ENCODE measurements at places on chromosomes 16 and 17.

GRCh38 chr16:19497176-19497575 lies 24.7 kb downstream of the GDE1 start:
- no peak for DNase-seq

DNA sequence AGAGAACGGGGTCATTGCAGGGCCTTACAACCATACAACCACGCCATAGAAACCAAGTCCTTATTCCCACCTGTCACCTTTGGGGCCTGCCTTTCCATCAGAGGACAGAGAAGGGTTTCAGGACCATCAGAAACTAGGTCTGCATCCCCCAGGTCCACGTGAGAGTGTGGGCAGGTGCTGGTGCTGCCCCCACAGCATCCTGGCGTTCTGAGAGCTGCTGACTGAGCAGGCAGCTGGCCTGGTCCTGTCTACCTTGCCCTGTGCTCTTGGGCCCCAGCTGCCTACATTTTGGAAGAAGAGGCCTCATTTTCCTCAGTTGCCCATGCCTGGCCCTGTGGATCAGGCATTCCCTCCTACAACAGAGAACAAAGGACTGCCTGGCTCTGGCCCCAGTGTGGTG lies 21.6 kb downstream of the ZNF276 start:
- DNase-seq: no peak

GRCh38 chr16:66614161-66614802 lies 9.8 kb downstream of the CMTM3 start:
- no peak for DNase-seq

- DNase-seq: no peak
These were observed 24.4 kb downstream of the TBX4 start for GRCh38 chr17:61476476-61477203.

- DNase-seq: no peak
These were observed 17.0 kb upstream of the RPRML start for GRCh38 chr17:46995841-46996571.

GRCh38 chr17:27553019-27553511 lies 77.9 kb upstream of the LGALS9 start:
- DNase-seq: no peak

DNA sequence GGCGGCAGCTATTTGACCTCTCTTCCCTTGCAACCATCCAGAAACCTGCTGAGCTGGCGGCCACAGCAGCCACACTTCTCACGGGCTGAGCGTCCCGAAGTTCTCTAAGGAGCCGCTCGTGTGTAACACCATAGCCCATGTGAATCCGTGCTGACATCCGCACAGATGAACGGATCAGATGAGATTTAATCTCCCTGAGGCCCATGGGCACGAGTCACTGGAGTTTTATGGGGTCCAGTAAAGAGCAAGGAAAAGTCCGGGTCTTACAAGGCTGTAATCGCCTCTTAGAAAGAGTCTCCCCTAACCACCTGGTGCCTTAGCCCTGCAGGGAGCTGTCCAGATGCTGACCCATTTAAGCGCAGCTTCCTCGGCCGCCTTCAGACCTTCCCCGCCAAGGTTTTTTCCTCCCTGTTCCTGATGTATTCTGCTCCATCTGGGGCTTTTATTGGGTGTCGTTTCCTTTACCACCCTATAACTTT lies 5.5 kb upstream of the CACNG5 start:
- no peak for DNase-seq

- no peak for DNase-seq
These were observed 16.5 kb downstream of the YPEL2 start for GRCh38 chr17:59347975-59348391.

DNA sequence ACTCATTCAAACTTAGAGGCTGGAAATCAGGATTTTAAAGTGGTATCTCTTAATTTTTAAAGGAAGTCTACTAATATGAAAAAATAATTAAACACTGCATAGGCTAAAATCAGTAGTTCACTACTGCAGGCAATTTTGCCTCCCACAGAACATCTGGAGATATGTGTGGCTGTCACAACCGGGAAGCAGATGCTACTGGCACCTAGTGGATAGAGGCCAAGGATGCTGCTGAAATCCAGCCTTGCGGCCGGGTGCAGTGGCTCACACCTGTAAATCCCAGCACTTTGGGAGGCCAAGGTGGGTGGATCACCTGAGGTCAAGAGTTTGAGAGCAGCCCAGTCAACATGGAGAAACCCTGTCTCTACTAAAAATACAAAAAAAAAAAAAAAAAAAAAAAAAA lies 473.9 kb downstream of the XYLT1 start:
- DNase-seq: no peak

DNA sequence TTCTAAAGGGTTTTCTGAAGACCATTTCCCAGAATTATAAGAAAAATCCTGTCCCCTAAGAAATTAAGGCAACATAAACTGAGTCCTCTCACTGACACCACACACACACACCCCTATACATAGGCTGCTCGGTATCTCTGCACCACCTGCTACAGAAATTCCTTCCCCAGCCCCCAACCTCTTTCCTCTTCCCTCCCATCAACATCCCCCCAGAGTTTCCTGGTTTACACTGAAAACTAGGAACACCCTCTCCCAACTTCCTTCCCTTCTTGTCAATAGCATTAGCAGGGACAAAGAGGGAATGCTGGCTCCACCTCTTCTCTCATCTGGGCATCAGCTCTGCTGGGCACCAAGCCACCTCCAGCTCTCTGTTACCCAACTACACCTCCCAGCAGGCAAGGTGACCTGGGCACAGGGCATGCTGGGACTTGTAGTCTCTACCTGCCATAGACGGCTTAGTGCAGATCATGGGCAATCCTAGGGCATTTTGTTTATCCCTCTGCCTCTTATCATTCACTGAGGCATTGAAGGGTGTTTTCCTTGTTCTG lies 15.7 kb downstream of the CAVIN1 start:
- peak; percentile 90 for DNase-seq

DNA sequence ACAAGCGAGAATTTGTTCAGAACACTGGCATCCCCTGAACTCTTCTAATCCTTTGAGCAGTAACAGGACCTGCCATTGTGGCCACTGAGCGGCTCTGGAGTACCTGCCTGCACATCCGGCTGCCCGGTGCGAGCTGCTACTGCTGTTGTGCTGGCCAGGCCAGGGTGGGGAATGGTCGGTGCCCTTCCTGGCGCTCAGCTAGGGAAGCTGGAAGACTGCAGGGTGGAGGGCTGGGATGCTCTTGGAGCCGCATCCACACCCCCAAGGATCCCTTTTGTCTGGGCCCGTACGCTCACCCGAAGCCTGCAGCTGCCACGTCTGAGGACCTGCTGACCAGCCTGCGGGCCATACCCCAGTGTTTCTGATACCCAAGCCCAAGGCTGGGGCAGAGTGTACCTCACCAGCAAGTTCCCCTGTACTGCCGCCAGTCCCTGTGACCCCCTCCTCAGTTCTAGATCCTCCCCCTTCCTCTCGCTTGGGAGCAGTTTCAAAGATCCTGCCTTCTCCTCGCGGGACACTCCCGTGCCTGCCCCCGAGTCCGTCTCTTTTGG lies 49.7 kb downstream of the PGS1 start:
- no peak for DNase-seq

GRCh38 chr16:72997141-72997542 lies 50.8 kb downstream of the ZFHX3 start:
- DNase-seq: peak; percentile 78

- no peak for DNase-seq
These were observed 6.6 kb downstream of the HIC1 start for GRCh38 chr17:2061441-2061958.
